MCF 10A (cell line): ENCODE measurements at places on chromosomes 6 and 20. TPM values are rescaled to one million over a fixed set of nuclear protein-coding genes. Genes with fewer than 3 reads are reported as not detected.

The GMDS gene
- total RNA-seq: 19.7 and 24.9 TPM in 2 replicates

GRCh38 chr6:44054721-44055559 is 72.3 kb downstream of the MRPL14 start:
- H3K36me3 ChIP-seq: no peaks in the 10 kb centered on the region
- H3K27ac ChIP-seq: peak overlapping the region; percentile 62
- DNase-seq: peak; percentile 86
- H3K4me1 ChIP-seq: peaks cover 57% of the 10 kb centered on the region
- no peaks in the 10 kb centered on the region for H3K27me3 ChIP-seq
- H3K4me3 ChIP-seq: no peak overlapping the region

The RSPO3 gene
- not detected in 2 replicates for total RNA-seq

The SEL1L2 gene
- total RNA-seq: not detected in 2 replicates

The SLC2A10 gene
- total RNA-seq: not detected in 2 replicates

DNA sequence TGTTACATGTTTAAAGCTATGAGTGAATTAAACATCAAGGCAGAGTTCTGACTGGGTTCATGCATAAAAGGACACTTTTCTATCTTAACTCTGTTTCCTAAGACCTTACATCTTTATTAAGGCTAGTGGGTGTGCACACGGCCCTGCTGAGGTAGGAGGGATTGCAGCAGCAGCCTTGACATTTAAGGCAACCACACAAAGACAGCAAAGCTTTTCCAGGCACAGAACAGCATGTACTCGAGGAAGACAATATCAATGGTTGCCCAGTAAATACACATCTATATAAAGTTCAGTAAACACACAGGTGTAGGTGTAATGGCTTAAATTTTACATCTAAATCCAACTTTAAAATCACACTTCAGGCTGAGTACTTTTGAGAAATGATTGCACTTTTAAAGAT is 79.8 kb upstream of the LOC128125822 start:
- H3K27me3 ChIP-seq: no peaks in the 10 kb centered on the region
- no peak overlapping the region for H3K4me3 ChIP-seq
- H3K4me1 ChIP-seq: peaks cover 17% of the 10 kb centered on the region
- no peak overlapping the region for H3K27ac ChIP-seq
- no peak for DNase-seq

DNA sequence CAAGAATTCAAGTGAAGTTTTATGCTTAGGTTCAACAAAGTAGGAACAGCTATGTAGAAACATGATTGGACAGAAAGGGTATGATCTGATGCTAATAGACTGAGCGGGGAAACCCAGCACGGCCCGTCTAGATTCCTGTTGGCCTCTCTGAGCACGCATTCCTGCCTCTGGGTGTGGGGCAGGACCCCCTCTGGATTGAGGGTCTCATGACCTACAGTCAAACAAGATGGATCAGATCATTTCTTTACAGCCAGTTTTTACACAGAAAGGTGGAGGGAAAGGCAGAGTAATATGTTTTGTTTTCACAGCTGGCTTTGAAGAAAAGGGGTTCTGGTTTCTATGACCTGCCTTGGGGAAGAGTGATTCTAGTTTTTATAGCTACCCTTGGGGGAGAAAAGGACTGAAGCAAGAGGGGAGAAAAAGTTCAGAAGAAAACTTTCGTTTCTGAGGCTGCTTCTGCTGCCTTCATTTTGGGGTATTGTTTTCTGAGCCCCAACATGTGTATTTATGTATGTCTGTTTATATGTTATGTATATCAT is 99.6 kb upstream of the SLC22A16 start:
- DNase-seq: no peak
- no peaks in the 10 kb centered on the region for H3K27me3 ChIP-seq
- no peaks in the 10 kb centered on the region for H3K36me3 ChIP-seq
- no peak overlapping the region for H3K27ac ChIP-seq
- H3K4me3 ChIP-seq: no peak overlapping the region

GRCh38 chr20:48241482-48241881 is 456.2 kb upstream of the SULF2 start:
- H3K4me3 ChIP-seq: no peak overlapping the region
- DNase-seq: no peak
- peaks cover 40% of the 10 kb centered on the region for H3K27me3 ChIP-seq

GRCh38 chr6:77136086-77136485 is 327.2 kb downstream of the HTR1B start:
- H3K27me3 ChIP-seq: no peaks in the 10 kb centered on the region
- no peak overlapping the region for H3K4me3 ChIP-seq
- DNase-seq: peak; percentile 28
- no peak overlapping the region for H3K27ac ChIP-seq
- no peaks in the 10 kb centered on the region for H3K36me3 ChIP-seq
- peaks cover 7% of the 10 kb centered on the region for H3K4me1 ChIP-seq

DNA sequence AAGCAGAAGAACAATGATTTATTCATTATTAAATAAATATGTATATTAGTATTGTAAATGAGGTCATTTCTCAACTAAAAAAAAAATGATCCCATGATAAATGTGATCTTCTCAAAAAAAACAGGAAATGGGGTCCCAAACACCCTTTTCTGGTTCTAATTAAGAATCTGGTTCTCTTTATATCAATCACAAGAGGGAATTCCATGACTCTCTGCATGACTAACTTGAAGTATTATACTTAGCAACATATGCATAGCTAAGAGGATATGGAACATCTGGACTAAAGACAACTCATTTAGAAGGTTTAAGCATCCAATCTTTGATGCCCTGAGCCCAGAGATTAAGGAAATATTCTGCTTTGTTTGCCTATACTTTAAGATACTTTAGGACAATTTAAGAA is 89.7 kb upstream of the EMILIN3 start:
- DNase-seq: no peak
- H3K4me3 ChIP-seq: no peak overlapping the region
- H3K4me1 ChIP-seq: no peaks in the 10 kb centered on the region

DNA sequence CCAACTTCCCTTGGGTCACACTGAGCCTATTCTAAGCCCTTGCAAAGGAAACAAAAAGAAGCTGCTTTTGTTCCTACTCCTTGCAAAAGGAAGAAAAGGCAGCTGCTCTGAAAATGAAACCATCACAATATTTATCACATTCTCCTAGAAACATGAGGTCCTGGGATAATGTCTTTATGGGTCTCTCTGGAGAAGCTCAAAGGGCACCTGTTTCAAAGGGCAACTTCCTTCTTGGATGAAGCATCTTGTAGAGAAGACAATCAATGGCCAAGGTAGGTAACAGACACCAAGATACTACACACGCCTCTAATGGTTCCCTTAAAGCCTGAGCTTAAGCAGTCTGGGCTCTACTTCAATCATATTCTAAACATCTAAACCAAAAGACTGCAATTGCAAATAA is 10.4 kb downstream of the ELOVL5 start:
- peaks cover 10% of the 10 kb centered on the region for H3K4me1 ChIP-seq
- H3K27ac ChIP-seq: peak overlapping the region; percentile 10
- no peaks in the 10 kb centered on the region for H3K36me3 ChIP-seq
- H3K4me3 ChIP-seq: no peak overlapping the region

DNA sequence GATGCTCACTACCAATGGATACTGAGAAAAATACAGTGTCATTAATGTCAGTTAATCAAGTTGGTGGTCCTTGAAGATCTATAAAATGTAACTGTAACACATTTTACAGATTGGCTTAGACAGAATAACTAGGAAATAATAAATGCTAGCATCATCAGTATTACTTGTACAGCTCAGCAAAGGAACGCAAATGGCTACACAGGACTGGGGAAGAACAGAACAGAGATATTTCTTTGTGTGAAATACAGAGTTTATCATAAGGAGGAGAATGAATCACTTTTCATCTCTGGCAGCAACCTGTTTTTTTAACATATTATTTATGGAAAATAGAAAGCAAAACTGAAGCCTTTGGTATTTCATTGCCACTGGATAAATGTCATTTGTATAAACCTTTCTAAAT is 8.2 kb upstream of the QKI start:
- no peaks in the 10 kb centered on the region for H3K27me3 ChIP-seq
- no peaks in the 10 kb centered on the region for H3K36me3 ChIP-seq

The PACRG gene
- total RNA-seq: not detected in 2 replicates

- peaks cover 4% of the 10 kb centered on the region for H3K36me3 ChIP-seq
- peaks cover 6% of the 10 kb centered on the region for H3K4me1 ChIP-seq
- H3K27ac ChIP-seq: no peak overlapping the region
- H3K27me3 ChIP-seq: no peaks in the 10 kb centered on the region
- DNase-seq: no peak
- no peak overlapping the region for H3K4me3 ChIP-seq
Observed at GRCh38 chr20:23687986-23688385, 852 bp downstream of the CST4 start.

DNA sequence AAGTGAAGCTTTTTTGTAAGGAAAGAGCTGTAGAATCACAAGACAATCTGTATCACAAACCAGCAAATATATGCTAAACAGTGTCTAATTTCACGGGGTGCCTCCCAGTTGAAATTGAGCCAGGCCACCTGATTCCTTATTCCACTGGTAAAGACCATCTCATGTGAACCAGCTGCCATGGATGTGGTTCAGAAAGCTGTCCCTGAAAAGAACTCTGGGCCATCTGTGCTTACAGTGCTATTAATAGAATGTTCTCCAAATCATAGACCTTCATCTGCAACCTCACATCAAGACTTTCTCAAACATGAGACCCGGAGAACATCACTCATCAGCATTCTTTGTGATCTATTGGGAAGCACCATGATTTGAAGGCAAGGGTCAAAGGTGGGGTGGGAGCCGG is 89.7 kb downstream of the FBXO5 start:
- no peak for DNase-seq
- H3K27ac ChIP-seq: no peak overlapping the region
- H3K4me3 ChIP-seq: no peak overlapping the region
- H3K36me3 ChIP-seq: no peaks in the 10 kb centered on the region
- H3K4me1 ChIP-seq: no peaks in the 10 kb centered on the region

DNA sequence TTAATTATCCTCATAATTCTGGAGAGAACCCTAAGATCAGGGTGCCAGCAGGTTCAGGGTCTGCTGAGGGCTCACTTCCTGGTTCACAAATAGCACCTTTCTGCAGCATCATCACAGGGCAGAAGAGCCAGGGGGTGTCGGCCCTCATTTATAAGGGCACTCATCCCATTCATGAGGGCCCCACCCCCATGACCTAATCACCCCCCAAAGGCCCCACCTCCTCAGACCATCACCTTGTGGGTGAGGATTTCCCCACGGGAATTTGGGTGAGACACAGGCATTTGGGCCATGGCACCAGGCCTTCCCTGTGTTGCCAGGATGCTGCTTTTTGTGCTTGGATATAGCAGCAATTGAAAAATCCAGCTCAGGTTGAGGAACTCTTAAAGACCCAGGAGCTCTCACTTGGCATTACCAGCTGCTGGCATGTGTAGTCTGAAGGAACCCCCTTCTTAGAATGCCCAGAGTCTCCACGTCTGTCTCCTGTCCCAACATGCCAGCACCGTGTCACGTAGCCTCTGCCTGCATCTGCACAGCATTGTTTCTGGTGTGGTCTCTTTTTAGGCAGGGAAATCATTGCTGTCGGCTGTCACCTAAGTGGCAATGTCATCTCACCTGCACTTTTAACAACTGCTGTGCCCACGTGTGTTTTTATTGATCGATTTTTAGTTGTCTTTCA is 71.5 kb downstream of the RPP40 start:
- no peaks in the 10 kb centered on the region for H3K27me3 ChIP-seq
- peaks cover 15% of the 10 kb centered on the region for H3K36me3 ChIP-seq
- H3K4me3 ChIP-seq: no peak overlapping the region
- peaks cover 33% of the 10 kb centered on the region for H3K4me1 ChIP-seq
- DNase-seq: no peak
- H3K27ac ChIP-seq: no peak overlapping the region

The ADGB gene
- not detected in 2 replicates for total RNA-seq

The TRIM10 gene
- not detected in 2 replicates for total RNA-seq

DNA sequence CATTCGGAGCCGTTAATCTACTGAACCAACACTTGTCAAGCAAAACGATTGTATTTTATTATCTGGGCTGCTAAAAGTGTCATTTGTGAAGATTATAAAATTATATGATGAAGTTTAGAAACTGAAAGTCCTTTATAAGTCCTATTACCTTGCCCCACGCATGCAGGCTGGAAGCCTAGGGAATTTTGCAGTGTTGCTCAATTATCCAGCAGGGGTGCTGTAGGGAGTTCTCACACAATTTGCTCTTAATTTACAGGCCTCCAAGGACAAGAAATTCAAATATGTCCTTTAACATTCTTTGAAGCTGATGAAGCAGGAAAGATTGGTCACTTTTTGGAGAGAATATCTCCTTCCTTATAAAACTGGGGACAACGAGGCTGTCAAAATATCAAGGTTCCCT is 368.9 kb downstream of the LMBRD1 start:
- DNase-seq: no peak
- no peak overlapping the region for H3K27ac ChIP-seq
- no peaks in the 10 kb centered on the region for H3K36me3 ChIP-seq
- H3K27me3 ChIP-seq: peaks cover 25% of the 10 kb centered on the region
- no peaks in the 10 kb centered on the region for H3K4me1 ChIP-seq
- no peak overlapping the region for H3K4me3 ChIP-seq

The GNAS-AS1 gene
- total RNA-seq: 1.6 and 2.2 TPM in 2 replicates

- peaks cover 21% of the 10 kb centered on the region for H3K4me1 ChIP-seq
- no peak overlapping the region for H3K27ac ChIP-seq
- peaks cover 7% of the 10 kb centered on the region for H3K36me3 ChIP-seq
- H3K27me3 ChIP-seq: no peaks in the 10 kb centered on the region
Observed at GRCh38 chr6:30964075-30964474, 19.4 kb upstream of the MUC21 start.

- H3K4me1 ChIP-seq: peaks cover 31% of the 10 kb centered on the region
- H3K27me3 ChIP-seq: no peaks in the 10 kb centered on the region
- peak overlapping the region; percentile 99 for H3K27ac ChIP-seq
- no peak for DNase-seq
- H3K4me3 ChIP-seq: no peak overlapping the region
- peaks cover 38% of the 10 kb centered on the region for H3K36me3 ChIP-seq
Observed at GRCh38 chr6:43011207-43011606, 2.5 kb downstream of the MEA1 start.

The CLDN20 gene
- not detected in 2 replicates for total RNA-seq

DNA sequence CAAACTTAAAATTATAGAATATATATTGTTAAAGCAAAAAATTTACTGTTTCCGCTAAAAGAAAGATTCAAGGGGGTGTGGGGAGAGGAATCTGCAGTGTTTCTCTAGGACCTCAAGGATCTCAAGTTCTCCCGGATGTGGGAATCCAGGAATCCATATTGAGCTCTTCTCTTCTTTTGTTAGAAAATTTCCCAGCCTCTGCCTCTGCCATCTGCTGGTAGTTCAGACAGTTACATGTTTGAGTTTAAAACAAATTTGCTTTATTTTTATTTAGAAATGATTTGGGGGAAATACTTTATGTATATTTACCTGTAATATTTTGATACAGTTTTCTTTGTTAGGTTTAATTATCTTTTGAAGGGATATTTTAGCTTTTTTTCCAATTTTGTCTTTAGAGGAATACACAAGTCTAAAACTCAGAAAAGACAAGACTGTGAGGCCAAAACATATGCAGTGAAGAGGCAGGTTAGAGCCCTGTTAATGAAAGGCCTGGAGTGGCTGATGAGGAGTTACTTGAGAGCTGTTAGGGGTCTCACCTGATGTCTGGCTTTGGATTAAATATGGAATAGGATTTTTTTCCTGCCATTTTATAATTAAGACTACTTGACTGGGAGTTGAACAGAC is 268.8 kb downstream of the ARID1B start:
- H3K4me3 ChIP-seq: no peak overlapping the region
- H3K36me3 ChIP-seq: peaks cover 17% of the 10 kb centered on the region
- peaks cover 10% of the 10 kb centered on the region for H3K4me1 ChIP-seq
- no peaks in the 10 kb centered on the region for H3K27me3 ChIP-seq
- DNase-seq: peak; percentile 63

The MYO6 gene
- total RNA-seq: 26.8 and 28.9 TPM in 2 replicates

GRCh38 chr6:118468682-118469465 is 79.2 kb upstream of the PLN start:
- H3K27me3 ChIP-seq: no peaks in the 10 kb centered on the region
- H3K27ac ChIP-seq: no peak overlapping the region
- no peaks in the 10 kb centered on the region for H3K4me1 ChIP-seq
- peak; percentile 72 for DNase-seq
- no peak overlapping the region for H3K4me3 ChIP-seq
